Effector CD8-positive, alpha-beta T cell (primary cell): ENCODE measurements at places on chromosomes 13 and 19.

GRCh38 chr19:22517496-22518411 lies 95.6 kb upstream of the ZNF98 start:
- no peak for DNase-seq

DNA sequence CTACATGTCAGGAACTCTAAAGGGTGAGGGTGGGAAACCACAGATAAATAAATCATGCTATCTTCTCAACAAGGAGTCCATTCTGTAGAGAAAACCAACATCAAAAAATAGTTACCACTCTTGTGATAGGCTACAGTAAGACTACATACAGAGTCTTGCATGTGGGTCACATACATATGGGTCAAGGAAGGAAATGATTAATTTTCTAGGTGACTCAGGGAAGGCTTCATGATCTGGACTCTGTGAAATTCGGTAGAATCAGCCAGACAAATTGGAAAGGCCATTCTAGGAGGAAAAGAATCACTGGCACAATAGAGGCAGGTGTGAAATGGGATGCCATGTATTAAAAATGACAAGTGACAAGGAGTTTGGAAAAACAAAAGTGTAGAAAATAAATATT lies 638.9 kb downstream of the LIG4 start:
- no peak for DNase-seq

DNA sequence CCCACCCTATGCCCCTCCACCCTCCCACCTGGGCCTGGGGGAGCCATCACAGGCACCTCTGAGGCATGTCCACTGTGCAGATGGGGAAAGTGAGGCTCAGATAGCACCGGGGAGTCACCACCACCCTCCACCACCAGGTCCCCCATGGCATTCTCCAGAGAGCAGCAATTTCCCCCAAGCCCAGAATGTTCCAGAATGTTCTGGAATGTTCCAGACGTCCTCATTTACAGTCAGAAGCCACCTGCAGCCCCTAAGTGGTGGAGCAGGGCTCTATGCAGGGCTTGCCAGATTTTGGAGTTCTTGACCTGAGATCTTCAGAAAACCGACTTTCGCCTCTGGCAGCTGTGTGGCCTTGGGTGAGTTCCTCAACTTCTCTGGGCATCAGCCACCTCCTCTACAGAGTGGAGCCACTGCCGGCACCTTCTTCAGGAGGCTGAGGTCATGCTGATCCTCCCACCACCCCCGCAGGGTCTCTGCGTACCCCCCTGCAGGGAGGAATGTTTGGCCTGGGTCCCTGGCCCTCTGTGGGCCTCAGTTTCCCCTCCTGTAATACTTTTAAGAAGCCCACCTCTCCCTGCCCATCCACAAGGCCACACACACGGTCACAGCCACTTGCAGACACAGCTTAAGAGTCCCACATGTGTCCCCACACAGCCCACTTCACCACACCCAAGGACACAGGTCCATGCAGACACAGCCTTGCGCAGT lies 6.2 kb downstream of the FUT5 start:
- no peak for DNase-seq

- no peak for DNase-seq
Measured at GRCh38 chr13:78598116-78598781, 5.1 kb downstream of the POU4F1 start.

GRCh38 chr13:24851546-24851945 lies 87.6 kb downstream of the RNF17 start:
- no peak for DNase-seq
